GM20000 (cell line): ENCODE measurements at places on chromosomes 2 and 18.

- DNase-seq, result no peak
Observed at GRCh38 chr2:5764041-5764440, 71.9 kb downstream of the SOX11 start.

DNA sequence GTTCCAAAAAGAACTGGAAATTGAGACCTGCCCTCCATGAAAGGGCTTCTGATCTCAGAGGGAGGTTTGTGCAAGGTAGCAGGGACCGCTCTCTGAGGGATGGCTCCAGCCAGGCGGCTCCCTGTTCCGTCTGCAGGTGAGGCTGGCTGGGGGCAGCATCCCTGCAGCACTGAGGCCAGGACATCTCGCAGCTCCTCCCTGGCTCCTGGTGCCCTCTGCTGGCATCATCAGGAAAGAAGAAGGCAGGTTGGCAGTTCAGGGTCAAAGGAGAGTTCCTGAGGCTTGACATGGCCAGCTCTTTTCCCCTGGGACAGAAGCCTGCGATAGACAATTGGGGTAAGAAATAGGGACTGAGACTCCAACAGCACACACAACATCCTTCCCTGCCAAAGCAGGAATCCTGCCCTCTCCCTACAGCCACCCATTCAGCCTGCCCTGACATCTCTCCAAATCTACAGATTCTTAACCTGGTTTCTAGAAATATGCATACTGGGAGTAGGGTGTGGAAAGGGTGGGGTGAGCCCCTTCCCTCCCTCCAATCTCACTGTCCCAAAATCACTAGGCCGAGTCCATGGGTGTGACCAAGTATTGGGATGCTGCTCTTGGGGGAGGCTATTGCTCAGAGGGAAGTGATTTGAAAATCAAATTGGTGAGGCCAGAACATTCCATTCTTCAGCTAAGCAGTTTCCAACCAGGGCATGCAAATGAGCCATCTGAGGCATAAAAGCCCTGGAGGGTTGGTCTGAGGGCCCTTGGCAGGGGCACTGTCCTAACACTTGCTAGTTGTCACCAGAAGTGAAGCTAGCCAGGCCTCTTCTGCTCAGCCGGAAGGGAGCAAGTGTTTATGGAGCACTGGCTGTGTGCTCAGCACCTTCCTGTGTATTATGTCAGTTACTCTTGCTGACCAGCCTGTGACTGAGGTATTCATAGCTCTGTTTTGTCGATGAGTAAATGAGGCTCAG, 185.4 kb downstream of the TFCP2L1 start:
- no peak for DNase-seq

- no peak for DNase-seq
Observed at GRCh38 chr2:99495115-99495860, 5.5 kb upstream of the REV1 start.

DNA sequence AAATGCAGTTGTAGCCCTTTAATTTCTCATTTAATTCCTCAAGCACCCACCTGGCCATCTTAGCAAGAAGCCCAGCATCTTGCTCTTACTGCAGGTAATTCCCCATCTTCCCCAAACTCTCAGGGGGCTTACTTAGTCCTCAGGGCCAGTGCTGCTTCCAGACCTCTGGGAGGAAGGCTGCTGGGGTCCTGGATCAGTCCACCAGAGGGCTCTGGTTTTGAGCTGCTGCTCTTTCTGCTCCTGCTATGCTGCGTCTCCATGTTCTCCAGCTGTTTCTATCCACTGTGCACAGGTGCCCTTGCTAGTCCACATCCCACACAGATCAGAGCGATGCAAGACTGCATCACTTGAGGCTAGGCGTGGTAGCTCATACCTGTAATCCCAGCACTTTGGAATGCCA, 34.5 kb upstream of the TMEM87B start:
- DNase-seq, result no peak

- DNase-seq, result no peak
Observed at GRCh38 chr2:165898381-165898780, 55.2 kb downstream of the TTC21B start.

GRCh38 chr2:36650031-36650829, 46.3 kb upstream of the VIT start:
- peak; percentile 31 for DNase-seq

- no peak for DNase-seq
Observed at GRCh38 chr2:191983186-191983585, 136.3 kb upstream of the CAVIN2 start.

GRCh38 chr2:176079285-176079830, 4.4 kb downstream of the EVX2 start:
- no peak for DNase-seq
